Nucleus accumbens (tissue), 56 donors: ENCODE measurements at places on chromosomes 3 and 15.

- DNase-seq, result no peak
Observed at GRCh38 chr15:38217191-38217595, 35.4 kb upstream of the SPRED1 start.

GRCh38 chr15:63362885-63363284 is 18.8 kb downstream of the CA12 start:
- DNase-seq, result no peak

DNA sequence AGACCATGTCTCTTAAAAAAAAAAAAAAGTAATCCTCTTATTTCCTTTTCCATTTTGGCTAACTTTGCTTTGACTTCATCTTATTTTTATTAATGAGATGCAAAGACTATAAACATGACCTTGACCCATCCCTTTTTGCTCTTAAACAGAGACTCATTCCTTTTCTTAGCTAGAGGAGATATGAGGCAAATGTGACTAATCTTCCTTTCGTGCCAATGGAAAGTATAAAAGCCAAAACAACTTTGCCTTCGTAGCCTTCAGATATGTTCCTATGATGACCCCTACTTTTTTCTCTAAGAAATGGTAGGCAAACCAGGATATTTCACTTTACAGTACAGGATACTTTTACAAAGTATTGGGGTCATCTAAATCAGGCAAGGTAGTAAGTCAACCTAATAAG is 36.9 kb upstream of the GOLGB1 start:
- no peak for DNase-seq

GRCh38 chr3:171904829-171905228 is 61.7 kb downstream of the TMEM212 start:
- DNase-seq, result no peak
